Hematopoietic multipotent progenitor cell (in vitro differentiated cells): ENCODE measurements at places on chromosomes 1 and 21. TPM values are rescaled to one million over a fixed set of nuclear protein-coding genes. Genes with fewer than 3 reads are reported as not detected.

GRCh38 chr1:22043198-22043769 lies 9.2 kb upstream of the CDC42 start:
- no peak for DNase-seq

DNA sequence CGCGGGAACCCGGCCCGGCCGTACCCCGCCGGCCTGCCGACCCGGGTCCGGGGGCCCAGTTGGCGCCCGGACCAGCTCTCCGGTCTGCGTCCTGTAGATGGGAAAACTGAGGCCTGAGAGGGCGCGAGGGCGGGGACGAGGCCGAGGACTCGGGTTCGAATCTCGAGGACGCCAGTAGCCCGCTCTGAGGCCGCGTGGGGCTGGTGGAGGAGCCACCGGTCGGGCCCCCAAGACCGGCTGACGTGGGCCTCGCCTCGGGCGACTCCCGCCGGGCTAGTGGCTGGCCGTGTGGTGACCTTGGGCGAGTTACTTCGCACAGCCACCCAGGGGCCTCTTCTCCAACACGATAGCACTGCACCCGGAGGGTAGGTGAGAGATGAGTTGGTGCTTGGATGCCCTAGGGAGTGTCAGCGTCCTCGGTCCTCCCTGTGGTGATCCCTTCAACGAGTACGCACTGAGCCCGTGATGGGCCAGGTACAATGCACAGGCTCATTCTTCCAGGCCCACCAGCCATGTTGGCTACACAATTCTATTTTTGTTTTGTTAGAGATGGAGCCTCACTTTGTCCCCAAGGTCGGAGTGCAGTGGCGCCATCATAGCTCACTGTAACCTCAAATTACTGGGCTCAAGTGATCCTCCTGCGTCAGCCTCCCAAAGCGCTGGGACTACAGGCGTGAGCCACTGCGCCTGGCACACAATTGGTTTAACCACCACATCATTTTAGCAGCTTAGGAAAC lies 404 bp upstream of the SCMH1 start:
- DNase-seq: no peak

CLDN19 gene
- under 0.01 TPM for total RNA-seq

GNPAT gene
- total RNA-seq: 23.4 TPM

DNA sequence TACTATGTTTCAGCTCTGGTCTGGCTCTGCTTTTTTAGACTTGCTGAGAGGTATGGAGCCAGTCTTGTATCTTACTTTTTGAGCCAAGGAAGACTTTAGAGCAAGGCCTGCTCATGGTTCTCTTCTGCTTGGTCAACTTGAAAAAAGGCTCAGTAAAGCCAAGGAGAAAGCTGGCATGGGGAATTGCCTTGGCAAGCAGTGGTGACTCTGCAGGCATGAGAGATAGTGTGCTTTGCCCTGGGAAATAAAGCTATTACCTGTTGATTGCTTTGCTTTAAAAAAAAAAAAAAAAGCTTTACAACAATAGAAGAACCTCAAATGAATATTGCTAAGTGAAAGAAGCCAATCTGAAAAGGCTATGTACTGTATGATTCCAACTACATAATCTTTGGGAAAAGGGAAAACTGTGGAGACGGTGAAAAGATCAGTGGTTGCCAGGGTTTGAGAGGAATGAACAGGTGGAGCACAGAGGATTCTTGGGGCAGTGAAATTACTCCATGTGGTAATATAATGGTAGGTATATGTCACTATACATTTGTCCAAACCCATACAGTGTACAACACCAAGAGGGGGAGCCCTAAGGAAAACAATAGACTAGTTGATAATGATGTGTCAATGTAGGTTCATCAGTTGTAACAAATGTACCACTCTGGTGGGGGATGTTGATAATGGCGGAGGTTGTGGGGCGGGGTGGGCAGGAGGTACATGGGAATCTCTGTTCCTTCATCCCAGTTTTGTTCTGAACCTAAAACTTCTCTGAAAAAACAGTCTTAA lies 87.6 kb downstream of the HMCN1 start:
- no peak for DNase-seq
